ENCODE measurements at places on chromosomes 5 and 9.

DNA sequence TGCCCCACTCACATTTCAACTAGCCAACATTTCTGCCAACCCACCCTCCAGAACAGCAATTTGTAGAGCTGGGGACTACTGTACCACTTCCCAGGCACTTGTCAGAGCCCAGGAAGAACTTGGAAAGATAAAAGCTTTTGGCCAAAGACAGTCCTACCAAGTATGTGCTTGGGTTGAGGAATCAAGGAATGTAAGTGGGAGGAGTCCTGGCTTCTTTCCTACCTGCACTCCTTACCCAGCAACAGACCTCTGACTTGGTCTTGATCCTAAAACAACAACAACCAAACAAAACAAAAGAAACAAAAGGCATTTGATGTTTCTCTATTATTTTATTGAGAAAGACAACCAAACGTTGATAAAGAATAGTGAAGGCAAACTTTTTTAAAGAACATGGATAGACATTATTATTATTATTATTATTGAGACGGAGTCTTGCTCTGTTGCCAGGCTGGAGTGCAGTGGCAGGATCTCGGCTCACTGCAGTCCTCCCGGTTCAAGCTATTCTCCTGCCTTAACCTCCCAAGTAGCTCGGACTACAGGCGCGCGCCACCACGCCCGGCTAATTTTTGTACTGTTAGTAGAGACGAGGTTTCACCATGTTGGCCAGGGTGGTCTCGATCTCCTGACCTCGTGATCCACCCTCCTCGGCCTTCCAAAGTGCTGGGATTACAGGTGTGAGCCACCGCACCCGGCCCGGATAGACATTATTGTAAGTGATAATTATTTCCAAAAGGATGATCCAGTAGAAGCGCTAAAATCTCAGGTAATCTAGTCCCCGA is 33.5 kb downstream of the ANXA2R start:
- peak; percentile 28 for DNase-seq

DNA sequence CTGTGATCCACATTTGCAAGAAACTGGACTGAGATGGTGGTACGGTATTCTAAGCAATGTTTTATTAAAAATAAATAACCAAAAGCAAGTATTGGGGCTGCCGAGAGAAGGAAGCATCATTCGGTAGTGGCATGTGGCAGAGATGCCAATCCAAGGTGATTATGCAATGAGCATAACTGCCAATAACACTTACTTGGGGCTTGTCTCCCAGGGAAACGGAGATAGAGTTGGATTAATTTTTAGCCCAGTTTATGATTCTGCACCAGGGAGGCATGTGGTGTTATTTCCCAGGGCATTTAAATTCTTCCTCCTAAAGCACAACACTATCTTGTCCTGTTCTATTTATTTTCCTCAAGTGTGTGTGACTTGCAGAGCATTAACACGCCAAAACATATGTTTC is 17.9 kb downstream of the SLC24A2 start:
- DNase-seq, result no peak

GRCh38 chr9:21943464-21943863 is 50.7 kb downstream of the CDKN2A start:
- no peak for DNase-seq

DNA sequence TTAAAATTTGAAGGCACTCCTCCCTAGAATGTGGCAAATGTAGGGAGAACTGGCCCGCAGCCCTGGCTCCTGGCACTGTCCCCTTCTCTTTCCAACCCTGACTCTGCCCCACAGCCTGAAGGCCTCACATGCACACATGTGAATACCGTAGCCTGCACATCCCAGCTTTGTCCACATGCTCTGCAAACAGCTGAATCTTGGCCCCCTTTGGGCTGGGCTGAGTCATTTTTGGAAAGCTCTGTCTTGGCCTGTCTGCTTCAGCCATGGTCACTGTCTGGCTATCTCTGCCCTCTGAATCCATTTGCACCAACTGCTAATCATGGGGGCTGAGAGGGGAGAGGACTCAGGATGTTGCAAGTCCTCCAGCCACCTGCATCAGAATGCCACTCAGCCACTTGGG is 22.1 kb upstream of the GALNT10 start:
- DNase-seq, result no peak

GRCh38 chr5:1142886-1143669 is 31.2 kb upstream of the SLC12A7 start:
- DNase-seq, result no peak

DNA sequence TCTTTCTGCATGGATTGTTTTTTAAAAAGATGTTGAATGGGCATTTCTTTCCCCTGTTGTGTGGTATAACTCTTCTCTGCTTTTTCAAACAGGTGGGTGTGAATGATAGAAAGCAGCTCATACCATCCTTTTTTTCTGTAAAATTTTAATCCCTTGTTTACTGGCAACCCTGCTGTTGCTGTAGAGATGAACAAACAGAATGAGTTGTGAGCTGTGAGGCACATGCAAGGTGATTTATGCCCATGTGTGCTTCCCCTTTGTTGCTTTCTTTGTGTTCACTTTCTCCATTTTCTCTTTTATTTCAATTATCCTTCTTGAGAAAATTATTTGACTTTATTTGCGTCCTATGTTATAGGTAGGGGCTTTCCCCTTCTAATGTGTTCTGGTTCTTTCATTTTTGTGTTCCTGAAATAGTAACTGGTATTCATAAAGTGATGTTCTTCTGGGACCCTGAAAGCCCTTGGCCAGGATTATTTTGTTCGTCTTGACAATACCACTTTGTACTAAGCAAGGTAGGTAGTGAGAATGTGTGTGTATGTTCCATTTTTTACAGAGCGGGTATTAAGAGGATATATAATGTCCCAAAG is 79.9 kb downstream of the AOPEP start:
- no peak for DNase-seq

GRCh38 chr9:27538647-27539046 is 9.0 kb upstream of the MOB3B start:
- DNase-seq, result no peak

- DNase-seq, result no peak
Measured at GRCh38 chr5:66551338-66551737, 44.9 kb upstream of the MAST4 start.

- DNase-seq, result peak; percentile 35
Measured at GRCh38 chr9:31188496-31188895, 1195.9 kb upstream of the ACO1 start.

- DNase-seq, result peak; percentile 74
Measured at GRCh38 chr5:141326088-141326854, 4.0 kb upstream of the PCDHGA1 start.

GRCh38 chr9:128276574-128277270 is 646 bp downstream of the SWI5 start:
- peak; percentile 49 for DNase-seq

GRCh38 chr5:1544294-1544961 is 20.7 kb upstream of the LPCAT1 start:
- no peak for DNase-seq

GRCh38 chr5:169688106-169688505 is 51.0 kb downstream of the DOCK2 start:
- DNase-seq, result no peak

- no peak for DNase-seq
Measured at GRCh38 chr9:93169444-93169843, 14.5 kb upstream of the WNK2 start.

- no peak for DNase-seq
Measured at GRCh38 chr5:169408171-169408570, 107.2 kb upstream of the SLIT3 start.

DNA sequence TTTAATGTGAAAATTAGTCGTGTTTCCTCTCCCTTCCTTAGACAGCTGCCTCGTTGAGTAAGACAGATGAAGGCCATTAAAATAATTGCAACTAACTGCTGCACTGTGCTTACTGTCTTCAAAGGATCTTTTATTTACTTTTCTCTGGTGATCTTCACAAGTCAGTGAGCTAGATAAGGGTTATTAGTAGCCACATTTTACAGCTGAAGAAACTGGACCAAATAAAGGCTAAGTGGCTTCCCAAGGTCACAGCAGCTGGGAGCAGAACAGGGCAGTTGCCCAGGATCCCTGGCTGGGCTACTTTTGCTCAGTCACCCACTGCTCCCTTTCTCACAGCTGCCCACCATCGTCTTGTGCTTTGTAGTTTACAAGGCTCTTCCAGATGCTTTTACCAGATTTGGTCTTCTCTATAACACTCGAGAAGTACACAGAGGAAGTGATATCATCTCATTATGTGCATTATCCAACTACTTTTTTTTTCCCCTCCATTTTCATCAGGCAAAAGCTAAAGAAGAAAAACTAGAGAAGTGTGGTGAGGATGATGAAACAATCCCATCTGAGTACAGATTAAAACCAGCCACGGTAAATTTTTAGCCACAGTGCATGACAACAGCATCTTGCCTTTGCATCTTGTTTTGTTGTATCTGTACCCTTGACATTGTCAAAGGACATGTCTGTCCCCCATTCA is 61.8 kb downstream of the ERAP1 start:
- peak; percentile 25 for DNase-seq

- peak; percentile 36 for DNase-seq
Measured at GRCh38 chr9:127828262-127829031, 25.8 kb downstream of the FPGS start.

DNA sequence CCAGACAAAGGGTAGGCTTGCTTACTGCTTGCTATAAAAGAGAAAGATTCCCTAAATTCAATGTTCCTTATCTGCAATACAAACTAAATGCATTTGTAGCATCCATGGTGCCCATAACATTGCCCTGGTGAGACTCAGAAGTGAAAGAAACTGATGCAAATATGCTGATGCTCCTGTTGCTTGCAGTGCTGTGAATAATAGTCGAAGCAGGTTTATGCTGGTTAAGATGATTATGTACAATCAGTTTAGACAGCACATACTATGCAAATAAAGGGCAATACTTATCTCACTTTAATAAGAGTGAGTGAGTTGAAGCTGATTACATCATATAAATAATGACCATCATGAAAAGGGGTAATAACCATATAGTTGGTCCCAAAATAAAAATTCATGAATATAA is 215.5 kb downstream of the SNCAIP start:
- DNase-seq, result no peak

GRCh38 chr5:127590156-127590722 is 58.6 kb upstream of the CTXN3 start:
- no peak for DNase-seq

DNA sequence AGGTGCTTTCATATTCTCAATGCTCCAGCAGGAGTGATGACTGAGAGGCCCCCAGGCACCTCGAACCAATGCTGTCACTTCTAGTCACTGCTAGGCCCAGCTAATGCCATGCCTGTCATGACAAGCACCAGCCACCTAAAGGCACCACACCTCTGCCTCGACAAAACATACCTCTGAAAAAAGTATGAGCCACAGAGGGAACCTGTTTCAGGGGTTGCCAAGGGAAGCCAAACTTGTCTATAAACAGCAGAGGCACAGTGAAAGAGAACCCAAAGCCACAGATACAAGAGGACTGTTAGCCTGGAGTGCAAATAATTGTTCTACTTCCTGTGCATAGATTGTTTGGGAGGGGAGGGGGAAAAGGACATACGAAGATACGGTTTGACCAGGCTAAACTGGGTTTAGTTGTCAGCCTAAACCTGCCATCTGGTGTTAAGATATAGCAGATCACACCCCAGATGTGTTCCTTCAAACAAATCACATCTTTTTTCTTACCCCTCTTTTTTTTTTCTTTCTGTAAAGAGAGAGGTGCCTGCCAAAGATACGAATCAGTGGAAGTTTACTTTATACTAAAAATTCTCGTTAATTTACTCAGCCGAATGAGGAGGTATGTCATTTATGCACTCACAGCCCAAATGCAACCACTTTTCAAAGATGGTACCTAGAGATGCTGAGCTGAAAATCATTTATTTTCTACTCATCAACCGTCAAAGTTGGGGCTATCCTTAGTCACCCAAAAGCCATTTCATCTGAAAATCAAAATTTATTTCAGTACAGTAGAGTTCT is 45.7 kb downstream of the BNC2 start:
- DNase-seq, result peak; percentile 66

DNA sequence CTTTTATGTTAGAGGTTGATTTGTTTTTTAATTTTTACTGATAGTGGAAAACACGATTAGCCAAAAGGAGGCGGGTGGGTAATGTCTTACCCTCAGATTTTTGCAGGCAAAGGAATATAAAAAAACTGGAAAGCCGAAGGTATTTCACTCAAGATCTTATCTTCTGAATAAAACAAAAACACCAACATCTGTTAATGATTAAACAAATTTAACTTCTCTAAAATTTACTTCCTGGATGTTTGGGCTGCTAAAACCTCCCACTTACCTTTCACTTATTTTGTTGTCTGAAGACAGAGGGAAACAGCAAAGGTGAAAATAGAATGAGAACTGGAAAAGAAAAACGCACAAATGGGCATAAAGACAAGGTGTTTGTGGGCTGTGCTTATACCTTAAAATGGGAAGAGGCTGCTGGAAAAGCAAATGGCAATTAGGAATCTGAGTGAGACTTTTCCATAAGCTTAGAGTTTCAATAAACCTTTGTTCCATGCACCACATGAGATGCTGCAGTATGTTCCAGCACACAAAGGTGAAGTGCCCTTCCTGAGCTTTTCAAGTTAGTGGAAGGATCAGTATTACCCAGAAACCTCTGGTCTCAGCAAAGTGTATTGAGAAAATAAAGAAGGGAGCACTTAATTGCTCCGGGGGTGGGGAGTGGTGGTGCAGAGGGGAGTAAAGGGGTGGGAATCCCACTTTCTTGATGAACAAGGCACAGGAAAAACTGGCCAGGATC is 298.3 kb downstream of the BNC2 start:
- DNase-seq, result no peak

DNA sequence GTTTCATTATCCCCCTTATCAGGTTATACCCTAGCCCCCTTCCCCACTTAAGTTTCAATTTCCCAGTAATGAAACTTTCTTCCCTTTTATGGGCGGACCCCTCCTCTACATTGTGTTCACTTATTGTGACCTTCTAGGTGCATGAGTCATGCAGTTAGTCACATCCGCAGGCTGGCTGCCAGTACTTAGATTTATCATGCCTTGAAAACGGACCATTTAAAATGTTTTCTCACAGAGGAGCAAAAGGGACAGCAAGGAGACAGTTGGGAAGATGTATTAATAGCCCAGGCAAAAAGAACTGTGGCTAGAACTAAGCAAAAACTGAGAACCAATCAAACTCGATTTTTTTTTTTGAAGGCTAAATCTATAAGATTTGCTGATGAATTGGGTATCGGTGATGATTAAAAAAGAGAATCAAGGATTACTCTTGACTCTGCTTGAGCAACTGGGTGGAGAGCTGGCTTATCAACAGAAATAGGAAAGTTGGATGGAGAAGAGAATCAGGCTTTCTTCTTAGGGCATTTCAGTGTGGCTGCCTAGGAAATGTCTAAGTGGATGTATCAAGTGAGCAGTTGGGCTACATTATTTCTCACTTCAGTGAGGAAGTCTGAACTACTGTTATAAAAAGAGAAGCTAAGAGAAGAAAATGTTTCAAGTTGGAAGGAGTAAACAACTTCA is 615.0 kb downstream of the HINT1 start:
- peak; percentile 91 for DNase-seq

- DNase-seq, result peak; percentile 51
Measured at GRCh38 chr9:107710546-107710945, 221.0 kb upstream of the KLF4 start.

DNA sequence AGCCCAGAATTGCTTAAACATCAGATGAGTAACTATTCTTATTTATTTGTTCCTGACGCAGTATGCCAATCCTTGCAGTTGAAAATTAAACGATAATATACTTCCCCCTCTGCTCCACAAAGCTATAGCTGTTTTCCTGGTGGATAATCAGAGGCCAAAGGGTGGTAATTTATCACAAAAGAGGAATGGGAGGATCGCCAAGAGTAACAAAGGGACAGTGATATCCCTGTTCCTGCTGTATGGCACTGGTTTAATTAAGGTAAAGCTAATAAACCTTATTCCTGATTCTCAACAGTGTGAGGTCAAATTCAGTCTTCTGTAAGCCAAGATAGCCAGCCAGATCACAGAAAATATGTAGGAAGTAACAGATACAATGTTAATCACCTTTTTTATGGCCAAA is 33.4 kb upstream of the PTGER4 start:
- DNase-seq, result no peak

- DNase-seq, result peak; percentile 7
Measured at GRCh38 chr5:58094031-58094430, 365.9 kb downstream of the PLK2 start.

Measured in fibroblast of skin of right biceps (primary cell).